ENCODE measurements at places on chromosomes 11 and 22.

DNA sequence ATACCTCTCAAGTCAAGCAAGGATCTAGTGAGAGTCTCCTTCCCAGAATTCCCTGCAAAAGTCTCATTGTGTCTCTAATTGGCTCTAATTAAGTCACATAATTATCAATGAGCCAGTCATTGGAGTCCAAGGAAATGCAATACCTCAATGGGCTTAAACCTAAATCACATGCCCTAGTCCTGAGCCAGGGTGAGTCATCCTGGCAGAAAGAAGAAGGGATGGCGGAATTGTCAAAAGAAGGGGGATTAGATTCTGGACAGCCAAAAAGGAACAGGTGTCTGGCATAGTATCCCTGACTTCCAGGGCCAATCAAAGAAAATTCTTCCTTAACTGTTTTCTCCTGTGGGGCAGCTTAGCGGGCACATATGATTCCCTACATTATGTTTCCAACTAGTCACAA is 25.1 kb upstream of the LDLRAD3 start:
- peak; percentile 68 for DNase-seq

GRCh38 chr11:42462558-42463310 is 849.1 kb upstream of the API5 start:
- DNase-seq = no peak

- no peak for DNase-seq
These were observed 37.3 kb downstream of the FLI1 start for GRCh38 chr11:128731041-128731663.

DNA sequence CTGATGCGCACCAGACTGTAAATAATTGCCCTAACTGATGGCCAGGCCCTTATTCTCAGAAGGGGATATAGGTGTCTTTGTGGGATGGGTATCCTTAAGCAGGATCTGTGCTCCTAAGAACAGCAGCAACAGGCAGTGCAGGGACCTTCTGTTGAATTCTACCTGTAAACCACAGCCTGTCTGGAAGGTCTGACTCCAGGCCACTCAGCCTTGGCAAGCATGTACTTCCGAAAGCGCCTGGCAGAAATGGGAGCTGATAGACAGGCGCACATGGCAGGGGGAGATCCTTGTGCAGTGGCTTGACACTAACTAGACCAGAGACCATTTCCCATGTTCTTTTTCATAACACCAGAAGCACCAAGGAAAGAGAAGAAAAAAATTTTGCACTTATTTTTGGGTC is 59.0 kb downstream of the C22orf31 start:
- DNase-seq = no peak

- no peak for DNase-seq
These were observed 7.4 kb downstream of the OR4C6 start for GRCh38 chr11:55669376-55669775.

DNA sequence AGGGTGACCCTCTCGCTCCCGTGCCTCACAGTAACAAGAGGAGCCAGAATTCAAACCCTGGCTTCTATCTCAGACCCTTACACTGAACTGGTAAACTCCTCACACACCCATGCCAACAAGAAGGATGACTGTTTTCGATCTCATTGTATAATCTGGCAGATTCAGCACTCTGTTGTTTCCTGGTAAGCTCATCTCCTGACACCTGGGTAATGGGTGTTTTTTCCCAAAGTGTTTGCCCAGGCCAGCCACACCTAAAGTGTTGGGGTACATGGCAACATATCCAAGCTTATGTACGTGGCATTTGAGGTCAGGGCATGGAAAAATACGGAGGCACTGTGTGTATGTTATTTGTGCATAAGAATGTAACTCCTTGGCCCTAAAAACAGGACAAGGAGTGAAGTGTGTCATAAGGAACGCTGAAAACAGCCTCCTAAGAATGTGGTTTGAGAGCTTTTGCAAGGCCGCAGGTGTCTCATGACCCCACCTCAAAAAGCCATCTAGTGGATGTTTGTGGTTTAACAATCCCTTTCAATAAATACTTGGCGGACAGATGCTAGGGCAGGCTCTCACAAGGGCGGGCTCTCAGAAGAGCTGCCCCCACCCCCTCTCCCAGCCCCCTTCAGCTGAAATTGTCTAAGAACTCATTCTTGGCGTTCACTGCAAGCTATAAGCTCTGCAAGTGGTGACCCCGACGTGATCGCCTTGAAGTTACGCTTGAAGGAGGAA is at the start of gene MS4A15:
TSS of gene MS4A15 (plus strand) at position 561 of the 726 bp plus-strand sequence. CDS start 6,867 bp downstream, outside the sequence.
- DNase-seq = no peak

DNA sequence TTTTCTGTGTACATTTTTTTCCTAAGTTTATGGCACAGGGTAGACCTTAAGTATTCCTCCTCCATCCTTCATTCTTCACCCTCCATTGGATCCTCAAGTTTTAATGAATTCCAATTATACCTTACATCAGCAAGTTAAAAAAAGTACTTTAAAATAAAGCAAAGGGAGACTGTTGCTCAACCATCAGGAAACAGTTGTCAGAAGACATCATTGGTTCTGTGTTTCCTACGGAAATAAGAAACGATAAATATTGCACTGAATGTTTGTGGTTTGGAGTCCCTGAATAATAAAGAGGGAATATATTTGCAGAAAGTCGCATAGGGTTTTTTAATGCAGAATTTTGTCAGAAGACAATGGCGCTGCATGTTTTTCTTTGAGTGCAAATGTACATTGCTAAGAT is 28.1 kb upstream of the LDHA start:
- no peak for DNase-seq

DNA sequence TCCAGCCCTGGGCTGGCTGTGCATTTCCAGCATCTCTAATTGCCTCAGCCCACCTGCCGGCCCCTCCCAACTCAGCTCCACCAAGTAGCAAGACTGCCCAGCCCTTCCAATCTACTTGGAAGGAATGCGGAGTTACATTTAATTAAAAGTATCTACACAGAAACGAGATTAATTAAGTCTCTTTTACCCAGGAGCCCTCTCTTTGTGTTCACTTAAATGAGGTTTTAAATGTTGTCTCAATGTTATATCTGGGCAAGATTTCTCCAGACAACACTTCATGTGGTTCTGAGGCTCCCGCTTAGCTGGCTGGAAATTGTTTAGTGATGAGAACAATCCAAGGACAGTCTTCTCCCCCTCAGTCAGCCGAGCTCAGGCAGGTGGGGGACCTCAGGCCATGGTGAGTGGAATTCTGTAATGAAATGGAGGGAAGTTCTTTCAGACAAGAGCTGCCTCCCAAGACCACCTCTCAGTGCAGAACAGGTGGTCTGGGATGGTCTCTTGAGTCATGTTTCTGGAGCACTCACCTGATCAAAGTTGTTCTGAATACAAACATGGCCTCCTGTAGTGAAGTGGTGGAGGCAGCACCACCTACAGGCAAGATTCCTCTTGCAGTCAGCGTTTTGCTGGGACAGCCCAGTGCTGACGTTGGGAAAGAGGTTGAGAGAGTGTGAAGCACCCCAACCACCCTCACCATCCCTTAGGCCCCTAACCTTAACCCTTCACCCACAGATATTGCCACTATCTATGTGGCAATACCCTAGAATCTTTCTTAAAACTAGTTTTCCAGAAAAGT is 371.6 kb downstream of the CADM1 start:
- DNase-seq = no peak

- no peak for DNase-seq
These were observed 43.1 kb upstream of the GCAT start for GRCh38 chr22:37764622-37765021.

- no peak for DNase-seq
These were observed 3.4 kb upstream of the SCUBE1 start for GRCh38 chr22:43346521-43346929.

DNA sequence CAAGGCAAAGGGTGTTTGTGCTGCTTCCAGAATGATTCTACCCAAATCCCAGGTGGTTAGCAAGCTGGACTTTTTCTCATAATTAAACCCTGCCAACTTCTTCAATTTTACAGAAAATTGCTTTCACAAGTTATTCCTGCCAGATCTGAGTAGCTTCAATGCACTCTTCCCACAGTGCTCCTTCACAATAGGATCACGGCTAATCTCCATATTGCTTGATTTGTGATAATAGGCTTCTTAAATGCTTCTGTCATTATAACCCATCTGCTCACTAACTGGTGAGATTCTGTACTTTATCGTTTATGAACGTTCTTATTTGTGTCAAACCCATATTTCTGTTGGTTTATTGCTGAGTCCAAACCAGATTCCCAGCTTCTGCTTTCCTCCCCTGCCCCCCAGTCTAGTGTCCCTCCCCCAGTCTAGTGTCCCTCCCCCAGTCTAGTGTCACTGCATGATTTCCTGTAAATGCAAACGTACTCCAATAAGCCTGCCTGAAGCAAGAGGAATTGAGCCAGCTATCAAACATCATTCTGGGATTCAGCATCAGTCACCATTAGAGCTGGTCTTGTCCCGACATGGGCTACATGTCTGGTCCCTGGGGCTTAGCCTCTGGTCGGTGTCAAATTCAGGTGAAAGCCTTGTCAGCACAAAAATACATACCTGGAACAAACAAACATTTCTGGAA is 14.0 kb downstream of the MMP3 start:
- DNase-seq = no peak

DNA sequence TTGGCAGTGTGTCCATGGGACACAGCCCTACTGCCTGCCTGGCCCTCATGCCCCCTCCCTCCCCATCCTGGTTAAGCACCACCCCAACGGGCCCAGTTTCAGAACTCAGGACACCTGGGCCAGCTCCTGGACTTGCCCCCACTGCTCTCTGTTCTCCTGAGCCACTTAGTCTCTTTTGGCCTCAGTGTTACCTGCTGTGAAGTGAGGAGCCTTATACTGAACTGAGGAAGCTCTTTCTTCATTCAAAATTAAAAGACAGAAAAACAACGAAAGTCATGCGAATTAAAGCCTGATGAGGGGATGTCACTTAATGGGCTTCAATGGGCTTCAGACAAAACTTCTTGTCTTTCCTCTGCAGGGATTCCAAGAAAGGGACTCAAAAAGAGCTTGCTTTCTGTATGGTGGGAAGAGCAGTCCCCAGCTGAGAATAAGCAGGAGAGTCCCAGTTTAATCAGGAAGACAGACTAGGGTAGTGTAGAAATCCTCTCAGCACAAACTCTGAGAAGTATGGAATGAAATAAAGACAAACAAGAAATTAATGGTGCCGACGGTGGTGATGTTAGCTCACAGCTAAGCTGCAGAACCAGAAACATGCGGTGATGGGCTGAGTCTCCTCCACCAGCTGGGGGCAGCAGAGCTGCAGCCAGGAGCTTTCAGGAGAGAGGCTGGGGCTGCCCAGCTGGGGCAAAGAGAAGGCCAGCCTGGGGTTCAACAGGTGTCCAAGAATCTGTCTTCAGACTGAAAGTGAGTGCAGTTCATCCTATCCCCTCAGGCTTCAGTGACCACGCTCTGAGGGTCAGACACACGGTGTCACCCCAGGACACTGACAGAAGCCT is 101.0 kb downstream of the GGTLC2 start:
- DNase-seq = no peak

DNA sequence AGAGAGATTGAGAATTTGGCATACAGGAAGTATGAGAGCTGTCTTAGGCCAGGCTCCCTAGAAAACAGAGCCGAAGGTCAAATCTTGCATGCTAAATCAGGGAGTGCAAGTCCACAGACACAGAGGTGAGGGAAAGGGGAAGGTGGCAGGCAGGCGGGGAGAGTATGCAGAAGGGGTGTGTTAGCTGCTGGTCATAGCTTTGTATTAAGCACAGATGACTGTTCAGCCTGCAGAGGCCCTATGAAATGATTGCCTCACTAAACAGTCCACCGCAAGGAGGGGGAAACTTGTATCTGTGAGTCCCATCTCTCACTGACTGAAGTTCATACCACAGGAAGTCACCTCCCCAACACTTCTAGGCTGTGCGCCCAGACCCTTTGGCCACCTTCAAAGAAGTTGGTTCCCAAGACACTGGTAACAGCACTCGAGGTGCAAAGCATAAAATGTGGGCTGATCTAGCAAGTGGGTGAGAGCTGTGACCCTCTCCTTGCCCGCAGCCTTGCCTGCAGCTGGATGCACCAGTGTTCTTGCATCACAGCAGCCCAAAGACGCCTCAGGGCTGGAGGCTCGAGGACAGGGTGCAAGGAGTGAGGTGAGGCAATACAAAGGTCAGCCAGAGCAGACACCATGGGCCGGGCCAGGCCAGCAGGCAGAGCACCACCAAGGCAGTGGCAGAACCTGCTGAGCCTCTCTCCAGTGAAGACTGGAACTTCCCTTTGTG is 115.3 kb upstream of the TBCEL start:
- no peak for DNase-seq

DNA sequence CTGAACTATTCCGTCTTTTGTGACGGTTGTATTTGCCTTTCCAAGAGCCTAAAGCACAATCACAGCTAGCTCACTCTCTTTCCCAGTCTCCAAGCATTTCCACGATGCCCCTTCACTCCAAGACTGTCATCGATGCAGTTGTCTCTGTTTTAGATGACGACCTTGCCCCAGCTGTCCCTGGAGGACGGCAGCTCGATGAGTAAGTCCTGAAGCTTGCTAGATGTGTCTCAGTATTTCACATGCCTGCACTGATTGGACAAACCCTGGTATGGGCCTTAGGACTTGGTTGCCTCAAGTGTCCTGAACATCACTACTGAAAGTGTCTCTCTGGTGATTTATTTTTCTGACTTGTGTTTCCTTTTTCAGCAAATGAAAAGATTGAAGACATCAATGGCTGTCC is 129.9 kb downstream of the NAV2 start:
- no peak for DNase-seq

GRCh38 chr22:20578192-20578591 is 70.8 kb downstream of the MED15 start:
- no peak for DNase-seq

DNA sequence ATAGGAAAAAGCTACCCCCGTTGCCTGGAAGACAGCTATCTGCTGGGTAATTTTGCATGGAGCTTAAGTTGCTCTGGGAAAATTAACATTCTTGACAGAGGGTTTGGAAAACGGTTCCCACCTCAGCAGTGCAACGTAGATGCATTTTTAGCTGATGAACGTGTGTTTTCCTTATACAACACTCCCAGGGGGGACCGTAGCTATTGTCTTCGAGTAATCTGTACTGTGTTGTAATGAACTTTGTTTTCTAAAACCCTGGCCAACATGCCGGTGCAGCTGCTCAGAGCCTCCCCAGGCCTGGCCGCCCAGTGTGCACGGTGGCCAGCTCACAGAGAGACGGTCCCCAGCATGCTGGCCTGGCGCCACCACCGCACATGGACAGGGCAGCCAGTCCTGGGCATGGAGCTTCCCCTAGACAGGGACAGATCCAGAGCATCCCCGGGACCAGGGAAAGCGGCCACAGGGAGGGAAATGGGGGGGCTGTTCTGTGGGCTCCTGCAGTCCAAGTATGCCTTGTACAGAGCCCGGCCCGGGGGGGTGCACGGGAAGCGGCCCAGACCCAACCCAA is 2.2 kb downstream of the TNNT3 start:
- DNase-seq = no peak

DNA sequence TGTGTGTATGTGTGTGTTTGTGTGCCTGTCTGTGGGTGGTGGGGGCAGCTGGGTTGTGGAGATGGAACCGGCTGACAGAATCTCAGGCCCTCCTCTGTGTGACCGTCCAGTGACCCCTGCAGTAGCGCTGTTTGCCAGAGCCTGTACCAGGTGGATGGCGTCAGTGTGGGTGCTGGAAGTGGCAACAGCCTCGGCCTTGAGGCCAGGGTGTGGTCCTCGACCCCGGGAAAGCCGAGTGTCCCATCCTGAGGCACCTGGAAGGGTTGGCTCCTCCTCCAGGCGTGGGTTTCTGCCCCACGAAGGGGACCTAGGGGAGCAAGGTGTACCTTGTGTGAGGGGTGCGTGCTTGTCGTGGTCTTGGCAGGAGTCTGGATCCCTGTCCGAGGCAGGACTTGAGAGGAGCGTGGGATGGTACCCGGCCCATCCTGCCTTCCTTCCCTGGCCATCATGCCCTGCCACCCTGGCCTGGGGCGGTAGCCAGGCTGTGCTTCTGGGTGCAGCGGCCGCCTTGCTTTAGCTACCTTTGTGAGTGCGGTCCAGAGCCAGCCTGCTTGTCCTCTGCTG is 16.5 kb downstream of the TPCN2 start:
- no peak for DNase-seq

GRCh38 chr11:14018441-14018840 is 55.9 kb downstream of the SPON1 start:
- DNase-seq = no peak

Data from NCI-H748 treated with DMSO at 0.1 percent for 48 hours (cell line).